ENCODE measurements at places on chromosomes 6 and 20.

GRCh38 chr20:47730744-47731143 lies 54.5 kb downstream of the SULF2 start:
- no peak for DNase-seq

DNA sequence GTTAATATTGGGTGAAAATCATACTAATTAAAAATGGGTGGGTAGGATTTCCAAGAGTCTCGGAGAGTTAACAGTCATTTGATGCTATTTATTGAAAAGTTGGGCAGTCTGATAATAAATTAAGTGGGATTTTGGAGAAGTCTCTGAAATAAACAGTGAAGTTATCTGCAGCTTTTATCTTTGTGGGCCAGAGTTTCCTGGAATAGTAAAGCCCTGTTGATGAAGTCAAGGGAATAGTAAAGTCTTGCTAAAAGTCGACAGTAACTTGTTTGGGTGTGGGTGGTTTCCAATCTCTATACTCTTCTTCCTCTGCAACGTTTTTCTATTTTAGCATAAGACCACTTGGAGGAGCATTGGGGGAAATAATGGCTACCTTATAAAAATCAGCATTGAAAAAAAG lies 493.6 kb downstream of the EPM2A start:
- DNase-seq, result no peak

GRCh38 chr20:59663513-59664060 lies 59.2 kb downstream of the PHACTR3 start:
- DNase-seq, result no peak

GRCh38 chr20:58431134-58431533 lies 42.1 kb downstream of the VAPB start:
- no peak for DNase-seq

DNA sequence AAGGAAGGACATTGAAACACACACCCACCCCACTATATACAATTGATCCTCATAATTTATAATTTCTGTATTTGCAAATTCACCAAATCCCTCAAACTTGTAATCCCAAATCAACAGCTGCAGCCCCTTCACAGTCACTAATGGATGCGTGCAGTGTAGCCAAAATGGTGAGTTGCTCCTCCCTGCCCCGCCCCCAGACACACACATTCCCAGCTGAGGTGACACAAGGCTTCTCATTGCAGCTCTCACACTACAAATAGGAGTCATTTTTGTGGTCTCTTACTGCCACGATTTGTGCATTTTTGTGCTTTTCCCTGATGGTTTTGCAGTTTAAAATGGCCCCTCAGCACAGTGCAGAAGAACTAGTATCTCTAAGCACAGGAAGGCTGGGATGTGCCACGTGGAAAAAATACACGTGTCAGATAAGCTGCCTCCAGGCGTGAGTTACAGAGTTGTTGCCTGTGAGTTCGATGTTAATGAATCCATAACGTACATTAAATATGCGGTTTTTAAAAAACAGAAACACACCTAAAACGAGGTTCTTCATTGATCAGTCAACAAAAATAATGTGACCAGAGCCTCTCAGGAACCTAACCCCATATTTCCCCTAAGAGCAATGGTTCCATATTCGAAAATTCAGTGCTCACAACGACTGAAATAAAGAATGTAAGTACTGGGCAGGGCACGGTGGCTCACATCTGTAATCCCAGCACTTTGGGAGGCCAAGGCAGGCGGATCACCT lies 8.2 kb downstream of the ATP9A start:
- no peak for DNase-seq

DNA sequence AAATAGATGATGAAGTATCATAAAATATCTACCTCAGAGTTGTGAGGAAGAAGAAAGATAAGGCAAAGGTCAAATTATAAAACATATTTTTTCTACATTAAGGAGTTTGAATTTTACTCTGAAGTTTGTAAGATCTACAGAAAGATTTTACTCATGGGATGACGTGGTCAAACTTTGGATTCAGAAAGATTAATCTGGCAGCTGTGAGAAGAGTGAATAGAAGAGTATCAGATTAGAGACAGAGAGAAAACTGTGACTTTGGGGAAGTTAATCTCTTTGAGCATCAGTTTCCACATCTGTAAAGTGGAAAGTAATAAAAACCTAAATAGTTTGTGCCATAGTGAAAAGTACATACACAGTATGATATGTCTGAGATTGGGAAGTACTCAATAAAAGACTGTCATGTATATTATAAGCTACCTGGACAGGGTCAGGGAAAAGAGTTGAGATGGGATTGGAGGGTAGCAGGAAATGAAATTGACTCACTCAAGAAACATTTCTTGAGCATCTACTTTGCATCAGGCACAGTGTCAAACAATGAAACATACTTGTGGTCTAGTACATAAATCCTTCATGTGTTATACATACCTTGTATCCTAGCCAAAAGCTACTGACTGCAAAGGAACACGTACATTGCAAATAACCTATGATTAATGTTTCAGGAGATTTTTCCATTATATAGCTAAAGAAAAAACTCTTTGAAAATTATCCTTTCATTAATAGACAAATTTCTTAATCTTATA lies 222.1 kb downstream of the TMEM200A start:
- DNase-seq, result no peak

- no peak for DNase-seq
Measured at GRCh38 chr6:29892696-29893095, 49.6 kb upstream of the HLA-A start.

DNA sequence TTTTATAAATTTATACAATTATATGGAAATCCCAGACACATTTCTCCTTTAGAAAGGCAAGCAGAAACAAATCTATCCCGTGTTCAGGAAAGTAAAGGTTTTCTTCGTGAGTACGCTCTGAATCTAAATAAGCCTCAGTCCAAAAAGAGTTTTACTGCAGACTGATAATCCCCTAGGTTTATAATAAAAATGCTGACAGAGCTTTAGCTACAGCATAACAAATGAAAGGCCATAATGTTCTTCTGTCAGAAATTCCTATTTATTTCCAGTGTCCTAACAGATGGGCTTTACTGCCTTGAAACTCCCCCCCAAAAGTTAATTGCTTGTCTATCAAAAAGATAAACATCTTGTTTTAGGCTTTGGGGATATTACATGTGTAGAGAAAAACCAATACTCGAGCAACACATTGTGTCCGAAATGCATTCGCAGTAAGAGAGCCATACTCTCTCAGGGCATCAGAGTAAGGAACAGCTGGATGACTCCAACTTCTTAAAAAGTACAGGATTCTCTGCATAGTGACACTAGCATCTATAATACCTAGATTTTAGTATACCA lies 109.0 kb downstream of the PRKN start:
- DNase-seq, result no peak
